Kidney epithelial cell (primary cell): ENCODE measurements at places on chromosomes 4 and X. TPM values are rescaled to one million over a fixed set of nuclear protein-coding genes. Genes with fewer than 3 reads are reported as not detected.

- DNase-seq: no peak
Observed at GRCh38 chr4:115852767-115853091, 739.3 kb upstream of the NDST4 start.

- no peak for DNase-seq
Observed at GRCh38 chr4:155025762-155026457, 182.5 kb upstream of the NPY2R start.

- DNase-seq: no peak
Observed at GRCh38 chr4:101801958-101802357, 11.4 kb downstream of the BANK1 start.

GRCh38 chr4:18914182-18914581 is 892.6 kb upstream of the LCORL start:
- no peak for DNase-seq

DNA sequence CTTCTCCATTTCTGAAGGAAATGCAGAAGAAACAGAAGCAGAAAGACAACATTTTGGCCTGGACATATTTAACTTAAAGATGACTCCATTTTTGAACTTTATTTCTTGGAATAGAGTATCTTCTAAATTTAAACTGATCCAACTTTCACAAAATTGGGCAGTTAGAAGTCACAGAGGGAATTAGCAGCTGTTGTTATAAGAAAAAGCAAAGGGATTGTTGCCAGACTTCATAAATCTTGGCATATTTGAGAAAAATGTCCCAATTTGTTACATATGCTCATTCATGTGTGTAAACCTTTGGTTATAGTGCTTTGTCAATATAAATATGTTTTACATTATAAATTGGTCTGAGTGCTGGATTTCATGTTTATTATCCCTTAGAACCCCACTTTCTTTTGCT is 3.4 kb downstream of the GLUD2 start:
- no peak for DNase-seq

- no peak for DNase-seq
Observed at GRCh38 chr4:188154668-188155405, 15.6 kb downstream of the TRIML1 start.

DNA sequence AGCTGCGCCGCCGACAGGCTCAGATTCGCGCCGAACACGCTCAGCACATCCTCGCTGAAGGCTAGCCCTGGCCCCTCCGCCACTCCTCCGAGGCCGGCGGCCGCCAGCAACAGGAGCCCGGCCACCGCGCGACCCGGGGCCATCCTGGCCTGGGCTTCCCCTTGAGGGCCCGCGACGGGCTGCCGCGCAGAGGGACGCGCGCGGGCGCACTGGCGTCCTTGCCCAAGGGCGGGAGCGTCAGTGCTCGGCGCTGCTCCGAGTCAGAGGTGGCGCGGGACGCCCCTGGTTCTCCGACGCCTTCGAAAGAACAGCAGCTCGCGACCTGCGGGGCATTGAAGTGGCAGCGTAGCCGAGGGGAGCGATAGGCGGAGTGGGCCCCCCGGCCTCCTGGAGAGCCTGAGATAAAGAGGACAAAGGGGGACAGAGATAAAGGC is 745 bp downstream of the SLC39A8 start:
- DNase-seq: no peak

GRCh38 chrX:4547213-4547836 is 833.9 kb upstream of the PRKX start:
- peak; percentile 1 for DNase-seq

The FDCSP gene
- total RNA-seq: not detected in 2 replicates

The DLG3 gene
- total RNA-seq: 35.5 and 37.6 TPM in 2 replicates

The CLDN22 gene
- not detected in 2 replicates for total RNA-seq

The SATL1 gene
- 0.07 TPM in 1 of 2 replicates, not detected in the other for total RNA-seq

The PDS5A gene
- total RNA-seq: 60.9 and 69.3 TPM in 2 replicates

The LIMCH1 gene
- 3.4 and 4.7 TPM in 2 replicates for total RNA-seq

The DCAF4L1 gene
- total RNA-seq: 0.13 and 0.48 TPM in 2 replicates
